ENCODE measurements at places on chromosomes 5 and 9.

- no peak for DNase-seq
Measured at GRCh38 chr5:36928947-36929346, 52.4 kb downstream of the NIPBL start.

DNA sequence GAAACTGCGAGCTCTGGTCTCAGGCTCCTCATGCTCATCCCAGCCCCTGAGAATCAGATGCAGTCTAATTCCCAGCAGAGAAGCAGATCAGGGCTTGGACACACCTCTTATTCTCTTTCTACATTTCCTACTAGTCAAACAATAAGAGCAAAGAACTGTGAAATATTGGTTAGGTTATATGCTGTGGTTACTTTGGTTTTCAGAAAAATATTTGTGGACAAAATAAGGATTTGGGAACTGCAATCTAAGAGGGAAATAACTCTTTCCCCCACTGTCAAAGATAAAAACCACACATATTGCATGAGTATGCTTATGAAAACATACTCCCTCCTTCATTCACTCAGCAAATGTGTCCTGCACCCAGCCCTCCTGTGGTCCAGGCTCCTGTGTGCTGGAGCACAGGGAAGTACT, 164.5 kb upstream of the S1PR3 start:
- no peak for DNase-seq

- DNase-seq = no peak
Measured at GRCh38 chr9:35914301-35914807, 5.1 kb downstream of the SPAAR start.

DNA sequence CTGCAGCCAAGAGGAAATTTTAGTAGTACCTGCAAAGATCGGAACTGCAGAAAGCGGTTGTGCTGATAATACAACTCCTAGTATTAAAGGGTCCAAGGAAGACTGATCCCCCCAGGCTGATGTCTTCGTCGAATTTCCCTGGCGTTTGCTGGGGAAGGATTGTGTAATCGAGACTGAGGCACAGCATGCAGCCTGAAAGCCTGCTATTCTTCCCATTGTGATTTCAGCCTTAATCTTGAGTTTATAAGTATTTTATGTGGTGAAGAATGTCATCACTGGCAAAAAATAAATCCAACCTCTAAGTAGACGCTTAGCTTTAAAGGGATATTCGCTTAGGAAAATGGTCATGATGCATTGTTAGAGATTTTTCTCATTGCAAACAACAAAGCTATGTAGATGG, 21.3 kb upstream of the LMX1B start:
- no peak for DNase-seq

GRCh38 chr9:81737871-81738507, 48.6 kb upstream of the TLE1 start:
- no peak for DNase-seq
